ENCODE measurements at places on chromosomes 2 and 18.

DNA sequence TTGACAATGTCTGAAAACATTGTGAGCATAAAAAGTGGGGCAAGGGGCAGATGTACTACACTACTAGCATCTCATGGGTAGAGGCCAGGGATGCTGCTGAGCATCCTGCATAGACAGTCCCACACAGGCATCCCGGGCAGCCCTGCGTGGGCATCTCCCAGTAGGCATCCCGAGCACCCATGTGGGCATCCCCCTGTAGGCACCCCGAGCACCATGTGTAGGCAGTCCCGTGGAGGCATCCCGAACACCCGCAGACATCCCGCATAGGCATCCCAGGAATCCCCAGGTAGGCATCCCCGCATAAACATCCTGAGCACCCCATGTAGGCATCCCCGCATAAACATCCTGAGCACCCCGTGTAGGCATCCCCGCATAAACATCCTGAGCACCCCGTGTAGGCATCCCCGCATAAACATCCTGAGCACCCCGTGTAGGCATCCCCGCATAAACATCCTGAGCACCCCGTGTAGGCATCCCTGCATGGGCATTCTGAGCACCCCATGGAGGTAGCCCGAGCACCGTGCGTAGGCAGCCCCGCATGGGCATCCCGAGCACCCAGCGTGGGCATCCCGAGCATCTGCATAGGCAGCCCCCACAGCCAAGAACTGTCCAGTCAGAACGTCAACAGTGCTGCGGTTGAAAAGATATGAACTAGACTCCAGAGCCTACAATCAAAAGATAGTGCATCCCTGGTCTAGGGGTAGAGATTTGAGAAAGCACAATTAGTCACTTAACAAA is 273.5 kb downstream of the NBAS start:
- DNase-seq: no peak

DNA sequence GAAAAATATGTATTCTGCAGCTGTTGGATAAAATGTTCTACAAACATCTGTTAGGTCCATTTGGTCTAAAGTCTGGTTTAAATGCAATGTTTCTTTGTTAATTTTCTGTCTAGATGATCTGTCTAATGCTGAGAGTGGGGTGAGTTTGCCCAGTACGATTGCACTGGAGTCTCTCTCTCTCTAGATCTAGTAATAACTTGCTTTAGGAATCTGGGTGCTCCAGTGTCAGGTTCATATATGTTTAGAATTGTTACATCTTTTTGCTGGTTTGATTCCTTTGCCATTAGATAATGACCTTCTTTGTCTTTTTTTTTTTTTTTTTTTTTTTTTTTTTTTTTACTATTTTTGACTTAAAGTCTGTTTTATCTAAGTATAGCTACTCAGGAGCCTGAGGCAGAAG is 10.4 kb downstream of the GCC2 start:
- DNase-seq: no peak

DNA sequence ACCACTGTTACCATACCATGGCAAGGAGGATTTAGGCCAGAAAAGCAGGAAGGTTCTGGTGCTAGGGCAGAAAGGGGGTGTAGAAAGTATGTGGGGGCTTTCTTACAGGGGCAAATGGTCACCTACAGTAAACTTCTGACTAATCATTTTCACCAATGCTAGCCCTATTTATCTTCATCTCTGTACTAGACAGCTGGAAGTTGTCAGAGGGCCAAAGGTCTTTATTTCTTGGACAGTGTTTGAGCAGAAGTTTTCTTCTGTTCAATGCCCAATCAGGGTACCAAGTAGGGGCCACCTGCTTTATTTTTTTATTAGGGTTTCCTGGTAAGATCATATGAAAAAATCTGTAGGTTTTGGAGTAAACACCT is 37.6 kb downstream of the MAP4K4 start:
- no peak for DNase-seq

DNA sequence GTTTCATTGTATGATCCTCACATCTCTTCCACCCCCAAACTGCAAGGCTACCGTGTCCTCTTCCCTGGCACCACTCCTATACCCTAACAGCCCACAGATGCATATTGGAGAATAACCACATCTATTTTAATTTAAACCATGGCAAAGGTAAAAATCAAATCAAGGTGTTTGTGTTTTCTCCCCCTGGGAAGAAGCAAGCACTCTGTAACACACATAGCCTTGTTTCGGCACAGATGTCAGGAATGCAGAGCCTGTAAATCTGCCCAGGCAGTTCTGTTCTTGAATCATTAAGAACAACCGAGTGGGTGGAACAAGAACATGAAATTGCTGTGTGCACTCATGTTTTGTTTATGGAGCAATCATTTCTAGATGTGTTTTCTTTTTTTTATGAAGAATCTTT is 6.8 kb upstream of the COX7A2L start:
- DNase-seq: no peak

DNA sequence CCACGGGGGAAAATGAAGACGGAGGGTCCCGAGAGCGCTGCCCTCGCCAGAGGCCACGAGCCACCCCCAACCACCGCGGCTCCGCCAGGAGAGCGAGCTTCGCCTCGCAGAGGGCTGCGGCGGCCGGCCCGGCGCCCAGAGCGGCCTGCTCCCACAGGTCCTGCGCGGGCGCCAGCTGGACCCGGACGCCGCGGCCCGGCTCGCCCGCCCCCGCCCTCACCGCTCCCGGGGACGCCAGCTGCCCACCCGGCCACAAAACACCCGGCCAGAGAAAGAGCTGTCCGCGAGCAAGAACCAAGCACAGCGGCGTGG is 709 bp downstream of the PTPN2 start:
- no peak for DNase-seq

DNA sequence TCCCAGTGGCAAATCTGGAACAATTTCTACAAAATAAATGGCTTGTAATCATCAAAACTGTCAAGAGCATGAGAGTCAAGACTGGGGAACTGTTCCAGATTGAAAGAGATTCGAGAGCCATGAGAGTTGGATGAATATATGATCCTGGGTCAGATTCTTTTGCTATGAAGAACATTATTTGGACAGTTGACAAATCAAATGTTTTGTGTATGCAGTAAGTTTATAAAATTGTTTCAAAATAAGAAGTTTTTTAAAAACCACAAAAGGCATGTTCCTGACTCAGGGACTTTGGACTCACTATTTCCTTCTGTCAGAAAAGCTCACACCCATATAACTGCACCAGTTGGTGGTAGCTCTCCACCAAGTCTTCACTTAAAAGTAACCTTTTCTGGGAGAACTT is 38.5 kb downstream of the ROCK2 start:
- DNase-seq: no peak

GRCh38 chr2:228657807-228658402 is 476.4 kb upstream of the SPHKAP start:
- DNase-seq: no peak
